ENCODE measurements at places on chromosomes 7 and 10.

GRCh38 chr10:88820748-88821401 lies 18.3 kb downstream of the LIPM start:
- no peak for DNase-seq

GRCh38 chr7:69260023-69260422 lies 338.3 kb upstream of the AUTS2 start:
- no peak for DNase-seq

GRCh38 chr10:97079448-97079847 lies 106.3 kb downstream of the SLIT1 start:
- DNase-seq, result no peak

DNA sequence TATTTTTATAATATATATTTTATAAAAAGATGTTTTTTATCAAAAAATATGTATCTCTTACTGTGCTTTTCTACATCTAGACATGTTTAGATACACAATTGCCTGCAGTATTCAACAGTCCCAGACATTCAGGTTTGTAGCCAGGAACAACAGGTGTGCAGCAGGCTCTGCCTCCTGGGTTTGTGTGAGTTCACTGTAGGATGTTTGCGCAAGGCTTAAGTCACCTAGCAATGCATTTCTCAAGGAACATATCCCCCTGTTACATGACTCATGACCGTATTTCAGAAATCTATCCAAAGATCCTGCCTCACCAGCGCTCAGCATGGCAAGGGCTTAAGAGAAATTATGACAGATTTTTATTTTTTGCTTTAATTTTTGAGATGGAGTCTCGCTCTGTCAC lies 41.5 kb downstream of the PITRM1 start:
- no peak for DNase-seq

GRCh38 chr7:149509774-149510173 lies 12.2 kb upstream of the ZNF746 start:
- DNase-seq, result no peak

- DNase-seq, result no peak
These were observed 28.6 kb downstream of the PON3 start for GRCh38 chr7:95367606-95368005.

GRCh38 chr7:104415700-104416099 lies 87.3 kb downstream of the LHFPL3 start:
- DNase-seq, result no peak

DNA sequence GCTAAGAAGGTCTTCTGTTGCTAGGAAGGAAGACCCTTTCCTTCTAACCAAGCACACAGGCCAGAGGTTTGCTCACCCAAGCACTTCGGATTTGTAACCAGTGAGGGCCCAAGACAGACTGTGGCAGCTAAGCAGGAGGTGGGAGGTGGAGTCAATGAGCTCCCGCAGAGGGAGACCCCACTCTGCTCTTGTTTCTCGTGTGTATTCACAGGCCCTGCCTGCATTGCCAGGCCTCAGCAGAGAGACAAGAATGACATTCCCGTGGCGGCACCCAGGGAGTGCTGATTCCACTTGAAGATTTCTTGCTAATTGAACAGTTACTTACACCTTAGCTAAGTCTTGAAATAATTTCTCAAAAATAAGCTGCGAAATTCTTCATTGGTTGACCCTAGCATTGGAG lies 13.4 kb downstream of the PKD1L1 start:
- no peak for DNase-seq

DNA sequence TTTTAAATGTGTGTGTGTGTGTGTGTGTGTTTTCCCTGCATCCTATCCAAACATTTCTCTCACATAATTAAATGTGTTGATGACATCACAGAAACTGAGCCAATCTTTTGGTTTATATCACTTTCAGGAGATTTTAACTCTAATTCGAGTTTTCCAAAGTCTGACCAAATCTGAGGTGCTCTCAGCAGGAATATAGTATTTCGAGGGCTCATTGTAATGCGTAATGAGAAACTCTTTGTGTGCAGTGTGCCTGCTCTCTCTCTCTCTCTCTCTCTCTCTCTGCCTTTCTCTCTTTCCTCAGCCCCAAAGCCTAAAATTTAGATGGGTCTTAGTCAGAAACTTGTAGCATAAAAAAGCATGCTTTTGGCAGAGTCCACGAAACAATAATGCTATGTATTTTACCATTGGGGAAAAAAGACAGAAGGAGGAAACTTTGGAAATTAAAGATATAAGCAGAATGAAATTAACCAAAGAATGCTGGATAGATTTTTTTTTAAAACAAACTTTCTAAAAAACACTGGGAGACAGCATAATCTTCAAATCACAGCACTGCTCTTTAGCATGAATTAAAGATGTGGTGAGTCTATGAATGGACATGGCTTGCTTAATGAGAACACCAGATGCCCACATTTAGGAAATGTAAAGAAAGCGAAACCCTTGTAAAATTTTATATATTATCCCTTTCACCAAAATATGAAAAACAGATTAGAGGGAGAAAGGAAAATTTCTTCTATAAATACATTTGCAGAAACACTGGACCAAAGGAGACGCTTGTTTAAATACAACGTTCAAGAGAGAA lies 206.8 kb upstream of the HABP2 start:
- no peak for DNase-seq

DNA sequence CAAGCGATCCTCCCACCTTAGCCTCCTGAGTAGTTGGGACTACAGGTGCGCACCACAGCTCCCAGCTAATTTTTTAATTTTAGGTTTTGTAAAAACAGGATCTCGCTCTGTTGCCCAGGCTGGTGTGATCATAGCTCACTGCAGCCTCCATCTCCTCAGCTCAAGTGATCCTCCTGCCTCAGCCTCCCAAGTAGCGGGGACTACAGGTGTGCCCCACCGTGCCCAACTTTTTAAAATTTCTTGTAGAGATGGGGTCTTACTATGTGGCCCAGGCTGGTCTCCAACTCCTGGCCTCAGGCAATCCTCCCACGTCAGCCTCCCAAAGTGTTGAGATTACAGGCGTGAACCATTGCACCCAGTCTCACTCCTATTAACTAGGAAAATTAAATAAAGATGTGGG lies 7.5 kb downstream of the TMEM225B start:
- DNase-seq, result no peak
